ENCODE measurements at places on chromosomes 4 and X. TPM values are rescaled to one million over a fixed set of nuclear protein-coding genes. Genes with fewer than 3 reads are reported as not detected.

The UBE2A gene
- total RNA-seq = 80.1 TPM

- DNase-seq = no peak
Measured at GRCh38 chr4:965766-966134, 7.6 kb downstream of the DGKQ start.

The TLR6 gene
- 2.2 TPM for total RNA-seq

GRCh38 chrX:77668391-77669237, 117.4 kb downstream of the ATRX start:
- peak; percentile 5 for DNase-seq

DNA sequence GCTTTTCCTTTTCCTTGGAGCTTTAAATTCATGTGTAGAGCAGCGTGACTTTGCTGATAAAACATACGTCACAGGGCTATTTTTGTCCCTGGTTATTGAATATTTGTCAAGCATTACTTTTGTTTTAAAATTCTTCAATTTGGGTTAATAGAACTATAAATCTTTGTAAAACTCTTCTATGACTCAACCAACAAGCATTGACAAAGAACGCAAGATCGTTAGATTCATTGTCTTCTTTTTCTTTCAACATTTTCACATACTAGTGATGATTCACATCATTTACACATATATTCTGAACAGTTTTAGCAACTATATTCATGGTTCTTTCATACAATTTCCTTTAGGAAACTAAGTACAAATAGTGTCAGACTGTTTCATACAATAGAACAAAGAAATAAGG, 72.0 kb upstream of the GPM6A start:
- DNase-seq = no peak

DNA sequence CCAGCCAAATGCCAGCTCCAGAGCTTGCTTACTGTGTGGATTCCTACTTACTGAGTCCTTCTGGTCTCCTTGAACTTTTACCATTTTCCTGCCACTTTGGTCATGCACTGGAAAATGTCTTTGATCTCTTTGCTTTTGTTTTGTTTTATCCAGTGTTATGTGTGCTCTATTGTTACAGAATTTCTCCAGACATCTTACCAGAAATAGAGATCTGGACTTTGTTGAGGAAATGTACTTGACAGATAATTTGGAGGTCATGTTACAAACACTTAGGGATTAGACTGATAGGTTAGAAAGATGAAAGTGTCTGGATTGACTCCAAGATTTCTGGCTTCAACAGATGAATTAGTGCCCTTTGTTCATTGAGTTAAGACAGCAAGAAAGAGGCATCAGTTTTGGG, 5.7 kb upstream of the ZNF330 start:
- no peak for DNase-seq

DNA sequence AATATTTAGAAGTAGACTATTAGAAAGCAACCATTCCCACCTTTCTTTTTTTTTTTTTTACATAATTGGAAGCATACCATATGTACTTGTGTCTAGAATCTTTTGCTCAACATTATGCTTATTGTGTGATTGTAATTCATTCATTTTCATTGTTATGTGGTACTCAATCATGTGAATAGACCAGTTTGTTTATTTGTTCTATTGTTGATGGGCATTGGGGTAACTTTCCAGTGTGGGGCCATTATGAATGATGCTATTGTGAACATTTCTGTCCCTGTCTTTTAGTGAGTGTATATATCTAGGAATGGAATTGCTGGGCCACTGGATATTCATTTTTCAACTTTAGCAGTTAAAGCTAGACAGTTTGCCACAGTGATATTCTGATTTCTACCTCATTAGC, 62.5 kb upstream of the MCUB start:
- DNase-seq = no peak

DNA sequence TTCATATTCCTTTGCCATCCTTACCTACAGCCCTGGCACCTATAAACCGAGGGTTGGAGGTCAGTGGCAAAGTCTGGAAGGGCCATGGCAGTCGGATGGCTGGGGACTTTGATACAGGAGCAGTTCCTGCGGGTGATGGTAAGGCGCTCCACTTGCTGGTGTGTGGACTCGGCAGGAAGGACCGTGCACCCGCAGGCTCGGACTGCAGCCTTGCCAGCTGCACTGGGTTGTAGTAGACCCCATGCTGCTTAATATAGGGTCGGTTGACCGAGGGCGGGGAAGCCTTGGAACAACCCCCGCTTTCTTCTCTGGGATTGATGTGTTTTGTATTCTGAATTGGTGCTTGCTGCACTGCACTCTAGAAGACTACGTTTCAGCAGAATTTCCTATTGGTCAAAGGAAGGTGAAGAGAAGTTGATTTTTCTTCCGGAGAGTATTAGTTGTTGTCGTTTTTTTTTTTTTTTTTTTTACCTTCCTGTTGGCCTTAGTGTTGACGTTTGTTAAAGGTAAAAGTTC, 638 bp downstream of the BLTP1 start:
- peak; percentile 51 for DNase-seq

The TSC22D3 gene
- 2,718 TPM for total RNA-seq

DNA sequence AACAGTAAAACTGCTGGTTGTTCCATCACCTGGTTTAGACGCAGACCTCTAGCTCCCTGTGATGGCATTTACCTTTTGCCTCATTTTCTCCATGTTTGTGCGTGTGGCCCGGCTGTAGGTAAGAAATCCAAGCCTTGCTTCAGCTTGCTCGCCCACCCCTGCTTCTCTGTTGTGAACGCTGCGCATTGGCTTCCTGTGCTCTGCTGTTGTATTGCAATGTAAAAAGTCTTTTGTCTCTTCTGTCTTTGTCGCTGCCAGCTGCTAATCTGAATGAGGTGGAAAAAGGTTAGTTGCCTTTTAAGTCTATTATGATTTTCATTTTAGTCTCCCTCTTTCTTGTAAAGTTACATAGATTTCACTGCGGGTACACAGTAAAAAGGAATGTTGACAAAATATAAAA, 127.3 kb upstream of the PACRGL start:
- no peak for DNase-seq

DNA sequence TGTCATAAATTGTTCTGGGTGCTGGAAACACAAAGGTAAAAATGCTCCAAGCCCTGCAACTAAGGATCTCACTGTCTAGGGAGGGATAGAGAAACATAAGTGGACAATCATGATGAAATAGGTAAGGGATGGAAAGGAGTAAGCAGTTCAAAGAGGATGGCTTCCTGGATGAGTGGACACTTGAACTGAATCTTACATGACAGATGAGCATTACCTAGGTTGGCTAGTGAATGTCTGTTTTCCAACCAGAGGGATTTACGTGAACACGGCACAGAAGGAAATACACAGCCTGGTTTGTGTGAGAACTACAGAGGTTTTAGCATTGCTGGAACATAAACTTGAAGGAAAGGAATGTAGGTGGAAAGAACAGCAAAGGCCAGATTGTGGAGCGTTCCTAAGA, 150.2 kb upstream of the GALNT7 start:
- no peak for DNase-seq

The PRSS12 gene
- not detected for total RNA-seq

GRCh38 chr4:182556580-182556979, 313.4 kb downstream of the TENM3 start:
- DNase-seq = no peak

The MAGEE2 gene
- not detected for total RNA-seq

GRCh38 chr4:7195546-7196287, 3.4 kb downstream of the SORCS2 start:
- no peak for DNase-seq

DNA sequence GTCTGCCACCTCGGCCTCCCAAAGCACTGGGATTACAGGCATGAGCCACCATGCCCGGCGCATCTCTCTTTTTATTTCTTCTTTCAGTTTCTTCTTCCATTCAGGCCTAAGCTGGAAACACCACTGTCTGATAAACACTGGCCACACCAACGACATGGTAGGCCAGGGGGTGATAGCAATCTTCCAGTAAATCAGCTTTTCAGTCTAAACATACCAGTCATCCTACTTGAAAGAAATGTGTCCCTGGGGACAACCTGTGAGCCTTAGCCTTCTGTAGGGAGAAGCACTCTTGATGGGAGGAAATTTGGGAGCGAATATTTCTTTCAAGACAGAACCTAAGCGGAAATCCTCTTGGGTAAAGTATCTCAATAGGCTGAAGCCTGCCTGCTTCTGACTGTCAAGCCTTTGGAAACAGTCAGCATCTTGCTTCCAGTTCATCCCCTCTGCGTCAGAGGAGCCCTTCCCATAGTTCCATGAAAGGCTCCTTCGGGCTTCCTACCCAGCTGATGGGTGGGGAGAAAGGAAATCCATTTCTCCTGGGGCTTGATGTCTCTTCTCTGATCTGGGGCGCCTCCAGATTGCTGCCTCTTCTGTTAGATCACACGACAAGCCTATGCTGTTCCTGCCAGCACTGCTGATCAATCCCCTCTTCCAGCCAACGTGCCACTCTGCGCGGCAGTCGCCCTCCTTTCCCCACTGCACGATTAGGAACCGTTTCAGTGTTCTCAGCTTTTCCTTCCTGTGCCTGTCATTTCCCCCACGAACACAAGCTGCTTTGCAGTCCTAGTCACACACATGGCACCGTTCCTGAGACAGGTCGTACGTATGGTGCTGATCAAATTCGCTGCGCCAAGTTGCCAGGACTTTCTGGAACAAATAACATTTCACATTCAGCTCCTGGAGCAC, 49.5 kb upstream of the CBR4 start:
- no peak for DNase-seq

DNA sequence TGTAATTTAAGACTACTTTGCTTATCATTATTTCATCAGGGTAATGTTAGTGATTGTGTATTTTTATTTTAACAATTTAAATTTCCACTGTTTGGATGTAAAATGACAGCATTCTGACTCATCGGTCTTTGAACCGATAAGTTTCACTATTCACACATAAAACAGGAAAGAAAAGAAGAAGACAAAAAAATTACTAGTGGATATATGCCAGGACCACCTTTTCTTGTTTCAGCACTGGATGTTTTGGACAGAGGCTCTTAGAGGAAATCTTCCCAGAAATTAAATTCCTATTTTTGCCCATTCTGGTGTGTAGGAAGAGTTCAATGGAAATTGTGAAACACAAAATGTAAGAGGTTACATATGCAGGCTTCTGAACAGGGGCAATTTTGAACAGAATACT, 57.4 kb downstream of the VEGFC start:
- no peak for DNase-seq

DNA sequence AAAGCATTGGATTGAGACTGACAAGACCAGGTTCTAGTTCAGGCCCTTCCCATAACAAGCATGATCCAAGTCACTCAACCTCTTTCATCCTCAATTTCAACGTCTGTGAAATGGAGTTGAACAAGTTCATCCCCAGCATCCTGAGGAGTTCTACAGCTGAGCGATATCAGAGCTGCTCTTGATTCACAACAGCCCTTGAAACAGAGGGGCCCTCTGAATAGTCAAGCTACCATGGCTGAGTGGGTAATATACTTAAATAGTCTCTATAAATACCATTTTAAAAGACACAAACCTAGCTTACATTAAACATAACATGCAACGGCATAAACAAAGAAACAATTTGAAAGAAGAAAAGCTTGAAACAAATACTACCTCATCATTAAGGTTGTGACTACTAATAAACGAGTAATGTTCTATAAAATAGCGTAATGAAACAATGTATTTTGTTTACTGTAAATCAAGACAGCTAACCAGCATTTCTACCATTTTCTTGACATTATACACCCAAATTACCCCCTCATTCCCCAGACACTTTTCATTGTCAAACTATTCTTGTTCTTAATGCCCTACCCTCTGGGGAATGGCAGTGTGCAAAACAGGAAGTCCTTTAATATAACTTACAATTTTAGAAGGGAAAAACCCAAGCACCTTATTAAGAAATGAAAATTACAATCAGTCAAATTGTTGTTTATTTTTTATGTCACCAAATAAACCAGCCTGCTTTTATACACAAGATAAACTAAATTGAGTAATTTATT, 202.3 kb downstream of the PARM1 start:
- no peak for DNase-seq

DNA sequence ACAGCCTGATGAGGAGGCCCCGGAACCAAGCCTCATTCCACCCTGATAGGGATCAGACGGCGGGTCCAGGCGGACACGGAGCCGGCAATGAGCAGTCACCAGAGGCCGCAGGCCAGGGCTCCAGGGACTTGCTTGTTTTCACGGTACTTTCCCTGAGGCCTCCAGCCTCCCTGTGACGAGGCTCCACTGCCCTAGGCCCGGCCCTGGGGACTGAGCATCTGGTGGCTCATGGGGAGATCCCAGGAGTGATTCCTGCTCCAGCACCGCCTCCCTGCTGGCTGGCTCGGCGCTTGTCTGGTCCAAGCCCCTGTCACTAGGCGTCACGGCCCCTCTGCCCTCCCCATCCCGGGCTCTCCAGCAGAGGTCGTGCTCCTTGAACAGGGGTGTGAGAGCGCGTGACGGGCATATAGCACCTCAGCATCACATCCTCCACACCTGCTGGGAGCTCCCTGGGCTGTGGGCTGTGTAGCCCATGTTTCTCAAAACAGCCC, 14.1 kb downstream of the HTRA3 start:
- DNase-seq = no peak

DNA sequence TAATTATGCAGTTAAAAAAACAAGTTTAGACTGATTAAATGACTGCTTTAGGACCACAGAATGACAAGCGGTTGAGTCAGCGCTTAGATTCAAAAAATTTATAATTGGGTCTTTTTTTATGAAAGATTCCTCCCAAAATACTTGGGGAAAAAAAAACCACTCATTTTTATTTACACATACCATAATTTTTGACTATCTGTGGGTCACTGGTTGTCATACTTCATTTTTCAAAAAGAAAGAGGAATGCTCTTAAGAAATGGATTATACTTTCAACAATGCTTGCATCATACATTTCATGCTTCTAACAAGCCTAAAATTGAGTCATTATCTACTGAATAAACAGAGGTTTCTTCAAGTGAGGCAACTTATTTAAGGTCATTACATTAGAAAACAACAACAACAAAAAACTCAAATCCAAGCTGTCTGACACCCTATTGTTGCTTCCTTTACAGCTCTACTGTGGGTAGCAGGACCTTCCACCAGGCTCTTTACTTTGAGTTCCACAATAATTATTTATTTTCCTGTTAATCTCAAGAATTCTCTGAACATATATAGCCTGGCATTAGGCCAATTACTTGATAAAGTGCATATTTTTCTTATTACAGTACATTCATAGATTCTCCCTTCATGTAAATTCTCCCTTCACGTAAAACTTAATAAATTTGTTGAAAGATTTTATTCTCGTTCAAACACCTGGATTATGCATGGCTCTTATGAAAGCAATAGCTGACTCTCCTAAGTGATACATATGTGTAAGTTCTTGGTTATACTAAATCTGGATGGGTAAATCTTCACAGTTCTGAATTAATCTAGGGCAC, 445.5 kb downstream of the PCDH10 start:
- no peak for DNase-seq
